ENCODE measurements at places on chromosomes 2 and 18. TPM values are rescaled to one million over a fixed set of nuclear protein-coding genes. Genes with fewer than 3 reads are reported as not detected.

- no peak for DNase-seq
Observed at GRCh38 chr2:56207760-56208159, 24.0 kb downstream of the CCDC85A start.

DNA sequence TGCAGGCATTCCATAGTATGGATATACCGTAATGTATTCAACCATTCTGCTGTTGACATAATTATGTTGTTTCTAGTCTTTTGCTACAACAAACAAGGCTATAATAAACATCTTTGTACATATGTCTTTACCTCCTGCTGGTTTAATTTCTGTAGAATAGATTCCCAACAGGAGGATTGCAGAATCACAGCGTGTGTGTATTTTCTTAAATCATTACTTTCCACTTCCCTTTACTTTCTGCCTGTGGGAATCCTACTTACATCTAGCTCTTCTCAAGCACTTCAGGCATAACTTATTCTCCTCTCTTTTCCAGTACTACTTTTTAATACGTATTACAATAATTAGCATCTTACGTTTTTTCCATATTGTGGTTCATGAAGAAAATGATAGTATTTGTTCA, 13.0 kb upstream of the RIOK3 start:
- no peak for DNase-seq

DNA sequence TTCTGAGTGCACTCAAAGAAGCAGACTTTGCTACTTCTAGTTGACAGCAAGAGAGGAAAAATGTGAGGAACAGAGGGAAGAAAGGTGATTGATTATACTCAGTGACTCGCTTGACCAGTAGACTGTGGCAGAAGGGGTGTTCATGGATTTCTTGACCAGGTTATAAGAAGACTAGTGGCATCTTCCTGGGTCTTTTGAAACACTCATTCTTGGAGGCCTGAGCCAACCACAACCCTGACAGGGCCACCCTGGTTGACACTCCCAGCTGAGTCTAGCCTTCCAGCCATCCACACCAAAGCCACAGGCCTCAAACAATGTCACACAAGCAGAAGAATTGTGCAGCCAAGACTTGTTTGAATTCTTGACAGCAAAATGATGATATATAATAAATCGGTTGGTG, 366.3 kb downstream of the SS18 start:
- DNase-seq = no peak

GRCh38 chr2:59196491-59196890, 955.4 kb upstream of the FANCL start:
- no peak for DNase-seq

The WNT10A gene
- total RNA-seq = 0.35 TPM
